Right hindlimb (tissue), 1 donor: ENCODE measurements at places on chromosomes 12 and 14.

- DNase-seq = no peak
These were observed 12.6 kb upstream of the FAIM2 start for GRCh38 chr12:49916129-49916919.

DNA sequence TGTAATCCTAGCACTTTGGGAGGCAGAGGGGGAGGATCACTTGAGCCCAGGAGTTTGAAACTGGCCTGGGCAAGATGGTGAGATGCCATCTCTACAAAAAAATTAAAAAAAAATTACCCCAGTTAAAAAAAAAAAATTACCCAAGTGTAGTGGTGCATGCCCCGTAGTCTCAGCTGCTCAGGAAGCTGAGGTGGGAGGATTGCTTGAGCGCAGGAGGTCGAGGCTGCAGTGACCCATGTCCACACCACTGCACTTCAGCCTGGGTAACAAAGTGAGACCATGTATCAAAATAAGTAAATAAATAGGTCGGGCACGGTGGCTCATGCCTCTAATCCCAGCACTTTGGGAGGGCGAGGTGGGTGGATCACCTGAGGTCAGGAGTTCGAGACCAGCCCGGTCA, 128.8 kb downstream of the VRK1 start:
- DNase-seq = no peak

DNA sequence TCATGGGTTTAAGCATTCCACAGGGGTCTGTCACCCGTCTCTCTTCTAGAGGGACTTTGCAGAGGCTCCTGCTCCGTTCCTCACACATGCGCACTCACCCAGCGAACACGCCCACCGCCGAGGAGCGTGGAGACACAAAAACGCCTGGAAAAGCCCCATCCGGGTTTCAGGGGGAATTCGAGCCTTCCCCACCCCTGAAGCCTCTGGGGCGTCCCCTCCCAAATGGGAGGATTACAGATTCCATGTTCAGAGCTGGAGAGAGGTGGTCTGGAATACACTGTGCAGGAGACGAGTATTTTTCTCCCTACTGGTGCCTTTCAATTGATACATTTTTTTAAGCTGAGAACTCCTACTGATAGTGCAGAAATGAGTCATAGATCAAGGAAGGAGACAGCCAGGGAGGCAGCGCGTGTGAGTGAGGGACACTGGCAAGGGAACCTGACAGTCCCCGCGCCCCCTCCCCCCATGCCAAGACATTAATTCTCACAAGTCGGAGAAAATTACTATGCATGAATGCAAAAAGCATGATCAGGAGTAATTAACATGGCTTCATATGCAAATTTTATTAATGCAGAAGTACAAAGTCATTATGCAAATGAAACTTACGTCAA, 36.9 kb downstream of the BCL11B start:
- DNase-seq = no peak

DNA sequence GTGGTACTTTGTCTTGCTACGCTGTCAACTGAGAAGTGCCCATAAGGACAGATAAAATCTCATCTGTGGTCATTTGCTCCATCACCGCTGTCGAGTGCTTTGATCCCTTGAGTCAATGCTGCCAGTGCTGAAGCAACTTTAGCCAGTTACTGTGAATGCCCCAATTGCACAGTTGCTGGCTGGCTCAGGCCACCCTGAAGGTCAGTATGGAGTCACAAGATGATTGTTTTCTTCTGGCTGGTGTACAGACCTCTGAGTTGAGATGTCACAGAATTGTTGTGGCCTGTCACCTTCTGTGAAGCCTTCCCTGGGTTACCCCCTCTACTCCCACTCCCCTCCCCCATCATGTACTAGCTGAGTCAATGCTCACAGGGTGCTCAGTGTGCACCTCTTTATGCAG, 92.9 kb downstream of the PELI2 start:
- no peak for DNase-seq

DNA sequence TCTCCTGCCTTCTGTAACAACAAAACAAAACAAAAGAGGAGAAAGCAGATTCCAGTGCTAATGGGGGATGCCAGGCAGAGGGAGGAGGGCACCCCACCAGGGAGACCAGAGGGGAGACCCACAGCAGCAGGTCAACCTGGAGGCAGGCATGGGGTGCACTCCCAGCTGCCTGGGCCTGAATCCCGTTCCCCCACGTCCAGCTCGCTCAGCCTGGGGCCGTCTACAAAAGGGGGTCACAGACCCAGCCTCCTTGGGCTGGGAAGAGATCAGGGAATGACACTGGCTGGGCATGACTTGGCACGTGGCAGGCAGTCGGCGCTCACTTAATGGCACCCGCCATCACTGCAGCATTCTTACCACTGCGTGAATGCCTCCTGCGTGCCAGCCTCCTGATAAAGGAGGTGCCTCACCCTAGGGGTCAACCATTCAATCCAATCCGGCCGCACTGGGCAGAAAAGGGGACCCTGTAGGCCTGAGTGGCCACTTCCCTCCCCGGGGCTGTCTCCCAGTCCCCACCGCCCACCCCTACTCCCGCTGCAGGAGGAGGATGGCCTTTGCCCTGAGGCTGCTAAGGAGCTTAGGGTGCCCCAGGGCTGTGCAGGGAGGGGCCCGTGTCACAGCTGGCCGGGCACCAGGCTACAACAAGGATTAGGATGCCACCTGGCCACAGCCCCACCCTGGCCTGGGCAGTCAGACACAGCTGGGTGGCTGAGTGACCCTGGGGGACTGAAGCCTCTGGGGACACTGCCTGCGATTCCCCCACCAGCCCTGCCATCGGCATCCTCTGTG, 87.5 kb downstream of the NCOR2 start:
- DNase-seq = no peak

DNA sequence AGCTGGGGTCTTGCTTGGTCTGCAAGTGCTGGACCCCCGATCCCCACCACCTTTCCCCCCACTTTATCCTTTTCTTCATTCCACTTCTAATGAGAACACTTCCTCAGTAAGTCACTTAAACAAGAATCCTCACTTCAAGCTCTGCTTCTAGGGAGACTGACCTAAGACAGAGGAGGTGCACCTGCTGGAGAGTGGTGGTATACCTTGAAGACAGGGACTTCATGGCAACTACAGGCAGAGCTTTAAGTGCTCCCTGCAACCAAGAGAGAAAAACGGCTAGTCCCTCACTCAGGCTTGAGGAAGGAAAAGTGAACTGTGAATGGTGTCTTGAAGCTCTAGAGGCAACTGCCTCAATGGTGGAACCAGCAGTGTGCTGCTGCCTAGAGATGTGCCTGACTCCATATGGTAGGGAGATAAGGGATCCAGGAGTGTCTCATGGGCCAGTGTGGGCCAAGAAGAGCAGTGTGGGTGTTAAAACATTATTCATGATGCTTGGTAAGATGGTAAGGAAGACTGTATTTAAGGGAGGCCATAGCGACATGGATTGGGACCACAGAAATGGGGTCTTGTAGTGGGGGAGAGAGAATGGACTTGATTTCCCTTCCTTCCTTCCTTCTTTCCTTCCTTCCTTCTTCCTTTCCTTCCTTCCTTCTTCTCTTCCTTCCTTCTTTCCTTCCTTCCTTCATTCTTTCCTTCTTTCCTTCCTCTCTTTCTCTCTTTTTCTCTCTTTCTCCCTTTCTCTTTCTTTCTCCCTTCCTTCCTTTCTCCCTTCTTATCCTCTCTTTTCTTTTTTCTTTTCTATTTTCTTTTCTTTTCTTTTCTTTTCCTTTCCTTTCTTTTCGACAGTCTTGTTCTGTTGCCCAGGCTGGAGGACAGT, 96.2 kb upstream of the NAP1L1 start:
- no peak for DNase-seq

GRCh38 chr14:35243956-35244355, 48.2 kb upstream of the PSMA6 start:
- no peak for DNase-seq

GRCh38 chr12:123973552-123974341, 732 bp downstream of the ZNF664 start:
- peak; percentile 45 for DNase-seq

GRCh38 chr12:98002887-98003493, 512.4 kb upstream of the TMPO start:
- peak; percentile 49 for DNase-seq

DNA sequence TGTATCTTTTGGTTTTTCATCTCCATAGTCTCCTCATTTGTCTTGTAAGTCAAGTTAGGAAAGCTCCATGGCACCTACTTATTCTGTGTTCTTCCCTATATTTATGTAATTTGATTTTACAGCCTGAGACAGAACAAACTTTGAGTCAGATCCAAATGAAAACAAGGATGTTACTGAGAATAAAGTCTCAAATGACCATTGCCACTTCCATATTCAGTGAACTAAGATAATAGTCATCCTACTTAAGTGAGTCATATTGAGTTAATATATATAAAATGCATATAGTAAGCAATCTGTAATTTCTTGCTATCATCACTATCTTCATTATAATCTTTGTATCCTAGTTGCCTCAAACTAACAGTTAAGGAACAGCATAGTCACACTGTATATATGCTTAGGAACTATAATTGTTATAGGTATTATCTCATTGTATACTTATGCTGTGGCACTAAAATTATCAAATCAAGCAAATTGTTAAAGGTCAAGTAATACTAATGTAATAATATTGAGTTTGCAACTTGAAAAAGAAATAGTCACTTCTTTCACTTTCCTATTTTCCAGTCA, 30.8 kb downstream of the TMTC3 start:
- DNase-seq = no peak

DNA sequence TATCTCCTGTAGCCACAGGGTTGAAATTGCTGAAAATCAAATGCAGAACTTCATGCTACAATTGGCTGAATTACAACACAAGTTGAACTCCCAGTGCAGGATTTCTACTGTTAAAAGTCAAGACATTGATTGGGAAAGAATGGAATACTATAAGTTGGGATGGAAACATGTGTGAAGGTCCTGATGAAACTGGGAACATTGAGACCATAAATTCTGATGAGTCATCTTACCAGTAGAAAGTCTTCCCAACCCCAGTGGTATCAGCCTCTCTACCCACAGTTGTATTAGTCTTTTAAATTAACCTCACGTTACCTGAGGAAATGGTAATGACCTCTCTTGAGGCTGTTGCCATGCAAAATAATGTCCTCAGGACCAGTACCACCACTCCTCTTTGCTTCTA, 27.4 kb upstream of the DYRK2 start:
- no peak for DNase-seq

- no peak for DNase-seq
These were observed 436.1 kb downstream of the TMEM132D start for GRCh38 chr12:129467726-129468125.

DNA sequence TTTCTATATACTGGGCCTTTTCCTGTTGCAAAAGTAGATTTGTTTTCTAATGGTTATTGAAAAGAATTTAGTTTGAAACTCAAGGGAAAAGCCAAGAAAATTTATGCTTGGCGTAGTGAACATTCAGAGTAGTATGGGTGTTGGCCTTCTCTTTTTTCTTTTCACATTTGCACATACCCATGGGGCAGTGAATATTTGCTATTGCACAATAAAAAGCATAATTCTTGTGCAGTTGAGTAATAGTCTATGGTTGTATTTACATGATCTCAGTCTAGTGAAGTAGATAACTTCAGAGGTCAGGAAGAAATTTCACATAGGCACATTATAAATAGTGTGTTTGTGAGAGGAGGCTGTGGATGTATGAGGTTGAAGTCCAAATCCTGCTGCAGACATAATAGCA, 158.1 kb downstream of the FLRT2 start:
- no peak for DNase-seq

- peak; percentile 22 for DNase-seq
These were observed 236.8 kb downstream of the GRIN2B start for GRCh38 chr12:13744561-13744960.

GRCh38 chr14:100078997-100079725, 13.9 kb downstream of the EVL start:
- peak; percentile 51 for DNase-seq

GRCh38 chr14:63764103-63764502, 36.2 kb upstream of the SGPP1 start:
- DNase-seq = no peak

- no peak for DNase-seq
These were observed 1.9 kb downstream of the FAM181A start for GRCh38 chr14:93929048-93929535.
